ENCODE measurements at places on chromosomes 12 and 14. TPM values are rescaled to one million over a fixed set of nuclear protein-coding genes. Genes with fewer than 3 reads are reported as not detected.

DNA sequence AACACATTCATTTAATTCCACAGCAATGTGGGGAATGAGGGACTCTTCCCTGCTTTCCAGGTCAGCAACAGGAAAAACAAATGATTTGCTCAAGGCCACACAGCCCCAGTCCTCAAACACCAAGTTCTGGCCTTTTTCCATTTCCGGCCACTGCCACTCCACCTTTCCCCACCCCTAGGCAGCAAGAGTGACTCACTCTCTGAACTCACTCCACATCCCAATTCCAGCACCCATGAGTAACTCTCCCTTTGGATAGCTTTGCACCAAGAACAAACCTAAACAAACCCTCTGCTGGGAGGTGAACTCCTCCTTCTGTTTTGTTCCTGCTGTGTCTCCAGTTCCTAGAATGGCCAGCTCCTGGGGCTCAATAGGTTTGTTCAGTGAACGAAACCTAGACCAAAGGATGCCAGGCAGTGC, 30.4 kb upstream of the PLEKHG6 start:
- DNase-seq, result no peak

GRCh38 chr12:117202033-117202432, 11.8 kb upstream of the FBXO21 start:
- DNase-seq, result no peak

DNA sequence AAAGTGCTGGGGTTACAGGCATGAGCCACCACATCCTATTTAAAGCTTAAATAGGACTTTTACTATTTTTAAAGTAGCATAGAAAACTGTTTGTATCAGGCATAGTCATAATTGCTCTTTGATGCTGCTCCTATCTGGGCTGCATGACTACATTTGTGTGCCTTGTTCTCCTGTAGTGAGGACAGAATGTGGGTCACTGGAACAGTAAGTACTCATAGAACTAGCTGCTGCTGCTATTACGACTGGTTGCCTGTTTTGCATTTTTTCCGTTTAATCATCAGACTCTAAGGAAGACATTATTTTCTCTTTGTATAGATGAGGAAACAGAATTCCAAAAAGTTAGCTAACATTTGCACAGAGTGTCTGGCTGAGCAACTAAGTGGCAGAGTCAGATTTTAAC, 42.8 kb downstream of the ZC3H14 start:
- DNase-seq, result no peak

GRCh38 chr12:100044266-100044665, 59.5 kb upstream of the ANKS1B start:
- no peak for DNase-seq

- DNase-seq, result no peak
These were observed 73.4 kb upstream of the EIF5 start for GRCh38 chr14:103260629-103261124.

GRCh38 chr12:43180242-43180641, 371.8 kb downstream of the ADAMTS20 start:
- DNase-seq, result no peak

- no peak for DNase-seq
These were observed 83.9 kb downstream of the STXBP6 start for GRCh38 chr14:24965934-24966578.

- no peak for DNase-seq
These were observed 90.0 kb downstream of the SLC25A21 start for GRCh38 chr14:37082449-37082848.

GRCh38 chr12:91662021-91662420, 479.4 kb upstream of the DCN start:
- no peak for DNase-seq

DNA sequence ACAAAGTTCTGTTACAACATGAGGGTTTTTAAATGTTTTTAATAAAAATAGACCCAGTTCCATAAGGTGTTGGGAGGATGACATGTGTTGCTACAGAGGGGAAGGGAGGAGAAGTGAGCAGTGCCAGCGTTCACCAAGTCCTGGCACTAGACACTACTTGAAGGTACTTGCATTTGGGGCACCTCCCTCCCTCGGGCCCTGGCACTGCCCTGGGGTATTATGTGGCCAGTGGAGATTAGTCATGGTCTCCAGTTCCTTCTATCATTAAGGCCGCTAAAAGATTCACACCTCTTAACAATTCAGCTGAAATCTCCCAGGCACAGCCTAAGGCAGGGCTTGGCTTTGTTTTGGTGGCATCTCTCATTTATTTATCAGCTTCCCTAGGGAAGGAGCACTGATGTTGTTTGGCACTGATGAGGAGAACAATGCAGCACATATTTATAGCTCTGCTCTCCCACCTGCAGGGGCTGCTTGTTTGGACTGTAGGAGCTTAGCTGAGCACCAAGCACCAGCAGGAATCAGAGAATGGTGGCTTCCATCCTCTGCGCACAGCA, 155.5 kb upstream of the NTF3 start:
- no peak for DNase-seq

- DNase-seq, result no peak
These were observed 5.3 kb downstream of the KRT3 start for GRCh38 chr12:52790427-52791270.

- DNase-seq, result no peak
These were observed 40.0 kb downstream of the ZFYVE1 start for GRCh38 chr14:72986857-72987256.

GRCh38 chr14:96146131-96146771, 58.4 kb upstream of the BDKRB2 start:
- DNase-seq, result peak; percentile 76

- no peak for DNase-seq
These were observed 91.8 kb downstream of the EML1 start for GRCh38 chr14:99884834-99885648.

DNA sequence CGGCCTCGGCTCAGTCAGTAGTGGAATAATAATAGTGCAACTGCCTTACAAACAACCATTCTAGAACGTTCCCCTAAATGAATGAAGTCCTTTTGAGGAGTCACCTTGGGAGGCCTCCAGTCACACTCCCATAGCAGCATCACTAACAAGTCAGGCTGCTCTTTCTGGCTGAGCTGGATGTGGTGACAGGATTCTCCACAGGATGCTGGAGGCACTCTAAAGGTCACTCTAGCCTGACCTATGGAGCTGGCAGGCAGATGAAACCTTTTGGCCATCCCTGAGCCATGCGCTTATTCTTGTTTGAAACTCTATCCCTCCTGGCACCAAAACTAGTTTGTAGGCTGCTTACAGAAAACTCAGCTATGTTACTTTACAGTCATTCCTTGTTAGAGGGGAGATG, 17.9 kb upstream of the TFCP2 start:
- no peak for DNase-seq

DNA sequence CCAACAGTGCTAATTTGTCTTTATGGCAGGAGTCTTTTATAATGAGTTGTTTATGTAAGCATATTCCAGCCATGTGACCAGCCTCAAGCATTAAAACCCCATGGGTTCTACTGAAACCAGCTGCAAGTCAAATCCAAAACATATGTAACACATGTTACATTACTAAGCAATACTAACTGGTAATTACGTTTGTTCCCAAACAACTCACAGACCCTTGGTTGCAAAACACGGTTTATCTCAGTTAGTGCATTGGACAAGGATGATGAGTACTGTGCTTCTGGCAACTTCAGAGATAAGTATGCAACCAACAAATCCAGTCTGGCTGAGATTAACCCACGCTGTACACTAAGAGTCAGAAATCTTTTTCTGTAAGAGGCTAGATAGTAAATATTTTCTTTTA, 110.1 kb upstream of the FAR2 start:
- no peak for DNase-seq

- no peak for DNase-seq
These were observed 614.8 kb downstream of the DIO2 start for GRCh38 chr14:79596551-79596950.

- DNase-seq, result no peak
These were observed 119.1 kb downstream of the CACNA1C start for GRCh38 chr12:2171672-2172426.

DNA sequence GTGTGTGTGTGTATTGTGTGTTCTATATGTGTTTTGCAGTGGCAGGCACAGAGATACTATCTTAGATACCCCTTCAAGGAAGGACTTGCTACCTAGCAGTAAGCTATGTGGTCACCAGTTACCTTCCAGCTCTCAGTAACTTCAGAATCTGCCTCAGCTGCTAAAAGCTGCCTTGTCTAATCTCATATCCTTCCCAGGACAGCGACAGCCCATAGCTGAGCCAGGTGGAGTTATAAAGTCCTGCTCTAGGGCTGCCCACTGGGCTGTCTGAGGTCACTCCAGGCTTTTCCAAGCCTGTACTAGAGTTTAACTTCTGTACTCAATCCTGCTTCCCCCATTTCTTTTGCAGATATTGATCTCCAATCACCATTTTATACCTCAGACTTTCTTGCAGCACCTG, 942.6 kb downstream of the GALC start:
- no peak for DNase-seq

DNA sequence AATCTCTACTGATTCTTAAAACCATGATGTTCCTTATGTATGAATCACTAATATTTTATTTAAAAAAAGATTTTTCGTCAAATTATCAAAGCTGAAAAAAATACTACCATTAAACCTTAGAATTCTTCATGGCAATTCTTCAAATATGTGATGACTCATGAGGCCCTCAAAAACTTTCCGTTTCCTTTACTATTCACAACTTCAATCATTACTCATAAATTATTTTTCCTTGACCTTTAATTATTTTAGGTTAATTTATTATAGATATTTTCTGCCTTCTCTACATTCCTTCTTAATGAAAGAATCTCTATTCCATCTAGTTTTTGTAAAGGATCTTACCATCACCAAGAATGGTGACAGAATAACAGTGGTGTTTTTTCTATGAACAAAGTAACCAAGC, 162.1 kb upstream of the SOX5 start:
- DNase-seq, result no peak

DNA sequence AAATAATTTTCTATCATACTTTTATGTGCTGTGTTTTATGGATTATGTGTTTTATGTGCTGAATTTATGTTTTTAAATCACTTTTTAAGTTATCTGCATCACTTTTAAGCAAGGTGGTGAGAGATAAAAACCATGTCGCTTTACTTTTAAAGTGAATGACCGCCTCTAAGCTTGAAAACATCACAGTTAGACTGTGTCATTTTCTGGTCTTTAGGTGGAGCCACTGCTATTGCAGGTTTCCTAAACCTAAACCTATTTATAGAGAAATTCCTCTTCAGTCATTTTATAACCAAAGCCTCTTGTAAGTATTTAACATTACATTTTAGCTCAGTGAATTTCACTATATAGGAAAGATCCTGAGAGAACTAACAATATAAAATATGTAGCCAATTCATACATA, 21.0 kb upstream of the MDM2 start:
- DNase-seq, result no peak

GRCh38 chr14:83253870-83254269, 1720.2 kb upstream of the SEL1L start:
- no peak for DNase-seq

DNA sequence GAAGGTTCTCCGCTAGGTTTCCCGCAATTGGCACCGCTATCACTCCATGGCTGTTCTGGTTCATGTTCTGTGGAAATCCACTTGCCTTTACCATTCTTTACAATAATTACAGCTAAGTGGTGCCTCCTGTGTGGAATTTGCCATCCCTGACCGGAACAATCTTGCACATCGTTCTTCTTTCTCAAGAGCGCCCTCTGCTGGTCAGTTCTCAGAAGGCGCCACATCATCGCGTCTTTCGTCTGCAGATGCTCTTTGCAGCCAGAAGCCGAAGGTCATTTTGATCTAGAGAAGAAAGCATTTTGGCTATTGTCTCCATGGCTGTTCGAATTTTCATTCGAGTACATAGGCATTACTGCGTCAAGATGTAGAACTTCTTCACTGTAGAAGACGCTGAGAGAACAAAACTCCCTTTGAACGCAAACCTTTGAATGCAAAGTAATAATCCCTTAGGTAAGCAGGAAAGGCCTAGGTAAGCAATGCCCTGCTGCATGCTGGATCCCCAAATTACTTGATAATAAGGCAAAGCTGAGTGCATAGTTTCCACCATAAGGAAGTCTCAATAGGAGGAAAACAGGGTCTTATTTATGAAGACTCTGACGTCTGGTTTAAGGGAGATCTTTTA, 10.1 kb upstream of the RTRAF start:
- DNase-seq, result peak; percentile 82

GRCh38 chr12:42696406-42697149, 107.0 kb upstream of the PRICKLE1 start:
- no peak for DNase-seq

DNA sequence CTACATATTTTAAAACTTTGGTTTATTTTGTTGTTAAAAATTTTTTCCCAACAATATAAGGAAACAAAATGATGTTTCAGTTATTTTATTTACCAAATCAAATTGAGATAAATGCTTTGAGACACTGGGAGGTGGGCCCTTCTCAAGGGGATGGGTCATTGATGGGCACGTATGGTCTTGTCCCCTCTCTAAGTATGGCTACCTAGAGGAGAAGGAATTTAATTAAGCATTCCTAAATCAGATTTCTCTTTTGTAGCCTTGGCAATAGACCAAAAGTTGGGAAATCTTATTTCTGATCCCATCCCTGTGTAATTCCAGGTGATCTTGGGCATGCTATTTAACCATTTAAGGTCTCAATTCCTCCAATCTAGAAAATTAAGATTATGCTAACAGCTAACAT, 79.0 kb downstream of the SCN8A start:
- DNase-seq, result no peak

DNA sequence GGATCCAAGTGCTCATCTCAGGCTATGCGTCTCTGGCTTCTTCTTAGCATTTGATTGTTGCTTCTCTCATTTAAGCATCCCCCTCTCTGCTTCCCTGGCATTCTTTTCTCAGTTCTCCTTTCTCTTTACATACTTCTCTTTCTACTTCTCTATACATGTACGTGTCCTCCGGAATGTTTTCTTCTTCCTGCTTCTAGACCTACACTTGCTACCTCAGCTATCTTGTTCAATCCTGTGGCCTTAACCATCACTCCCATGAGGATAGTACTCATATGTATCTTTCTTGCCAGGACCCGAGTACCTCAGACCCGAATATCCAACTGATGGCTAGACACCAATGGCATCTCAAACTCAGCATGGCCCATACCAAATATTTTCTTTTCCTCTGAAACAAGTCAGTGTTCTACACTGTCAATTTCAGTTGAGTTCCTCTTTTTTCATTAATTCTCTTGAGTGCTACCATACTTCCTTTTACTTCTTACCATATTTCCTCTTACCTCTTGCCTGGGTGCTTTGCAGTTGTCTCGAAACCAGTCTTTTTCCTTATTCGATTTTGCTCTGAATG, 115.1 kb upstream of the SLC38A2 start:
- no peak for DNase-seq

- no peak for DNase-seq
These were observed 21.1 kb downstream of the GYS2 start for GRCh38 chr12:21583587-21583986.

Gene ARHGEF25
- 89.8 TPM for total RNA-seq

Gene DPY19L2
- total RNA-seq, result 24.7 TPM

Gene PZP
- total RNA-seq, result not detected

Gene ADCY4
- 16.3 TPM for total RNA-seq

Gene MYBPC1
- total RNA-seq, result 41.1 TPM

Gene USP15
- total RNA-seq, result 62.8 TPM

Gene MAP3K9
- 41.5 TPM for total RNA-seq

Gene TCTN2
- total RNA-seq, result 19.4 TPM

Gene A2ML1
- total RNA-seq, result 10.8 TPM

Gene PPHLN1
- total RNA-seq, result 65.1 TPM

Gene TMEM30B
- total RNA-seq, result 1.8 TPM

Gene TMTC1
- 49.6 TPM for total RNA-seq

Gene AMHR2
- total RNA-seq, result not detected

Gene TROAP
- not detected for total RNA-seq

Gene LPCAT3
- total RNA-seq, result 19.6 TPM

Gene KLRC2
- total RNA-seq, result 1.1 TPM

Gene CLEC4D
- 0.69 TPM for total RNA-seq

Gene GZMB
- total RNA-seq, result 0.78 TPM

Data from dorsolateral prefrontal cortex (tissue), 122 donors.